A549 treated with DMSO at 1 μM for 4 hours (cell line): ENCODE measurements at places on chromosomes 6 and 20. TPM values are rescaled to one million over a fixed set of nuclear protein-coding genes. Genes with fewer than 3 reads are reported as not detected.

The LGSN gene
- 2.7 to 4.8 TPM (median 4.1 TPM) in 5 replicates for total RNA-seq

The ZBP1 gene
- total RNA-seq, result 0.06 to 0.07 TPM in 2 of 5 replicates, not detected in the others

The MCCD1 gene
- total RNA-seq, result not detected in 5 replicates

The SLC26A8 gene
- total RNA-seq, result not detected in 5 replicates

The FILIP1 gene
- 0.17 to 0.48 TPM (median 0.37 TPM) in 5 replicates for total RNA-seq

The DEFB132 gene
- total RNA-seq, result not detected in 5 replicates
